D721Med (cell line): ENCODE measurements at places on chromosomes 1 and 21.

- DNase-seq, result no peak
Observed at GRCh38 chr1:87155648-87156047, 173.0 kb upstream of the LMO4 start.

- DNase-seq, result no peak
Observed at GRCh38 chr1:53548031-53548491, 88.9 kb downstream of the DMRTB1 start.

- DNase-seq, result no peak
Observed at GRCh38 chr1:67347688-67348472, 40.2 kb downstream of the IL12RB2 start.

GRCh38 chr1:162631546-162632191 lies 595 bp upstream of the DDR2 start:
- no peak for DNase-seq

GRCh38 chr1:246565751-246566127 lies 322 bp downstream of the TFB2M start:
- DNase-seq, result no peak

- no peak for DNase-seq
Observed at GRCh38 chr1:188672153-188672552, 1805.5 kb downstream of the BRINP3 start.

GRCh38 chr1:6353955-6354658 lies 39.5 kb downstream of the ACOT7 start:
- no peak for DNase-seq

GRCh38 chr1:179448437-179449149 lies 82.8 kb downstream of the AXDND1 start:
- no peak for DNase-seq

- no peak for DNase-seq
Observed at GRCh38 chr1:59990470-59990869, 63.9 kb upstream of the CYP2J2 start.

DNA sequence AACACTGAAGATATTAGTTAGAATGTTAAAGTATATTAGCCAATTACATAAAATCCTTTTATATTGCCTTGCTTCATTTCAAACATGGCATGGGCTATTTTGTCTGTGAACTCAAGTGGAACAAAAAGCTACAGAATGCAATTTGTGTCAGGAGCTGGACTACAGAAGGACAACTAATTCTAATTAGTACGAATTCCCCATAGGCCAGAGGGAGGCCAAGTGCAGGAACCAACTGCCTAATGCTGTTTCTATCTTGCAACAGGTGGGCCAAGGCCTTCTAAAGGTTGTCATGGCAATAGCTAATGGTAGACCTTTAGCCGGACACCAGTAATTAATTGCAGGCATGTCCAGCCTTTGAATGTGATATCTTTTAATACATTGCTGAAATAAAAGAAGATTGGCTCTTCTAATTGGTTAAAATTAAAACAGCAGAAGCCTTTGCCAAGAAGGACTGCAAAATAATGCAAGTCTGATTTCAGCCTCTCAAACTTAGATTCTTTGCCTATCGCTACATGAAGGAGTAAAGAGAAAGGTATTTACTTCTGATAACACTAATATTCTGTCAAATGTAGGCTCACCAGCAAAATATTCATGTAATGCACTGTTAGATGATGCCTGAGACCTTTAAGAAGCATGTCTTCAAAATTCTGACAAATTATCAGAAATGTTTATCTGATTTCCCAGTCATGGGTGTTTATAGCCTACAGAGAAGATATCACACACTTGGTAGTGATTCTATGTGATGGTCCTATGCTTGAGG lies 232.1 kb downstream of the LMO4 start:
- no peak for DNase-seq

GRCh38 chr1:189658381-189658780 lies 819.3 kb downstream of the BRINP3 start:
- no peak for DNase-seq

- DNase-seq, result no peak
Observed at GRCh38 chr1:18280956-18281355, 173.4 kb downstream of the IGSF21 start.

GRCh38 chr1:103274886-103275285 lies 166.6 kb upstream of the COL11A1 start:
- no peak for DNase-seq

- DNase-seq, result no peak
Observed at GRCh38 chr1:175206687-175207086, 14.1 kb upstream of the KIAA0040 start.

DNA sequence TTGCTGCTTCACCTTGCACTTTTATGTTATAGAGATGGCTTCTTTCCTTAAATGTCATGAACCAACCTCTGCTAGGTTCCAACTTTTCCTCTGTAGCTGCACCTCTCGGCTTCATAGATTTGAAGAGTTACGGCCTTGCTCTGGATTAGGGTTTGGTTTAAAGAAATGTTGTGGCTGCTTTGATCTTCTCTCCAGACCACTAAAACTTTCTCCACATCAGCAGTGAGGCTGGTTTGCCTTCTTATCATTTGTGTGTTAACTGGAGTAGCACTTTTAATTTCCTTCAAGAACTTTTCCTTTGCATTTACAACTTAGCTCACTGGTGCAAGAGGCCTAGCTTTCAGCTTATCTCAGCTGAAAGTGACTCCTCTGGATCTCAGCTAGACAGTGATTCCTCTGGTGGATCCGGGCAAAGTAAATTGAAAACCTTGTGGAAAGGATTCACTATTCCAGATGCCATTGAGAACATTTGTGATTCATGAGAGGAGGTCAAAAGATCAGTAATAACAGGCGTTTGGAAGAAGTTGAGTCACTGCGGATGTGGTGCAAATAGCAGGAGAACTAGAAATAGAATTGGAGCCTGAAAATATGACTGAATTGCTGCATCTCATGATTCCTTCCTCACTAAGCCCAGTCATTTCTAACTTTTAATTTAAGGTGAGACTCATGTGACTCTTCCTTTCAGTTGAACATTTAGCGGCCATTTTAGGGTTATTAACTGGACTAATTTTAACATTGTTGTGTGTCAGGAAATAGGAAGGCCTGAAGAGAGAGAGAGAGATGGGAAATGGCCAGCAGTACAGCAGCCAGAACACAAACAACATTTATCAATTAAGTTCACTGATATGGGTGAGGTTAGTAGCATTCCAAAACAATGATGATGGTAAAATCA lies 16.2 kb upstream of the RGS1 start:
- DNase-seq, result no peak

DNA sequence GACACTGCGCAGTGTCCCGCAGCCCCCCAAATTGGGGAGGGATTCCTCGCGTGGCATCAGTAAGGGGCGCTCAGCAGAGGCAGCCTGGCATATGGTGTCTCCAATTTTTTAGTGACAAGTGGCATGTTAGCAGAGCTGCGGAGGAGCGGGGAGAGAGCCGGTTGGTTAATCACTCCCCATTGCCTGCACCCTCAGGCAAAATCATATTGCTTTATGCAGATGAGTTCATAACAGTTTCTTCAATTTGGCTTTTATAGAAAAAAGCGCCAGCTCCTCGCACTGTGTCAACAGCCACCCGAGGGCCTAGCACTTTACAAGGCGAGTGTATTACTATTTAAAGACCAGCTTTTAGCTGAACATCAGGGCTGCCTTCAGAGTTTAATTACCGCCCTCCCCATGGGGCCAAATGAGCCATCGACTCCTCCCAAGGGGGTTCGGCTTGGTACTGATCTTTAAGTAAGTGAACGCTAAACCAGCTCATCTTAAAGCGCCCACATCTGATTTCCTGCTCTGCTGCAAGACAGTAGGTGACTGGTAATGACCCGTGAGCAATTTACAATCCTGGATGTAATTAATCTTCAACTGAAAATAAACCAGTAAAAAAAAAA lies 298.9 kb downstream of the DSCAM start:
- DNase-seq, result no peak

GRCh38 chr1:31523769-31524168 lies 52.5 kb upstream of the TINAGL1 start:
- no peak for DNase-seq

GRCh38 chr1:118097622-118098348 lies 87.2 kb downstream of the SPAG17 start:
- no peak for DNase-seq
